Kidney (tissue), 22 donors: ENCODE measurements at places on chromosomes 1 and 21. TPM values are rescaled to one million over a fixed set of nuclear protein-coding genes. Genes with fewer than 3 reads are reported as not detected.

The DEPDC1 gene
- total RNA-seq = 0.63 TPM

DNA sequence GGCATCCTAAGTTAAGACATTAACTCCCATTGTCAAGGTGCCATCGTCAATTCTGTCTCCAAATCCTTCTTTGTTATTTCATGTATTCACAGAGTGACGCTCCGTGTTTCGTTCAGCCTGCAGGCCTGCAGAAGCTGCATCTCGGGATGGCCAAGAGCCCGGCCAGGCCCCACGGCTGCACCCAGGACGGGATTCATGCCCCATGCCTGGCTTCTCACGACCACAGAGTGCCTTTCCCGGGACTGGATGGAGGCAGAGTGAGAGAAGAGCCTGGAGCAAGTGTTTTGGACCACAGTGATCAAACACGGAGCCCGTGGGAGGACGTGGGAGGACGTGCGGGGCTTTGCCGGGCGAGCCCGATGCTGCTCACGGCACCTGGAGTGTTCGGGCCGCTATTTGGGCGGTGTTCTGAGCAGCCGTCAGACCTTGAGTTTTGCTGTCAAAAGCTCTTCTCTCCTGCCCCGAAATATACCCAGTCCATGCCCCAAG lies 56.8 kb downstream of the COL6A1 start:
- no peak overlapping the region for H3K27ac ChIP-seq
- peak; percentile 64 for DNase-seq
- H3K27me3 ChIP-seq = no peaks in the 10 kb centered on the region
- H3K4me3 ChIP-seq = no peak overlapping the region

GRCh38 chr1:153400244-153400643 lies 9.4 kb upstream of the S100A8 start:
- no peaks in the 10 kb centered on the region for H3K36me3 ChIP-seq

DNA sequence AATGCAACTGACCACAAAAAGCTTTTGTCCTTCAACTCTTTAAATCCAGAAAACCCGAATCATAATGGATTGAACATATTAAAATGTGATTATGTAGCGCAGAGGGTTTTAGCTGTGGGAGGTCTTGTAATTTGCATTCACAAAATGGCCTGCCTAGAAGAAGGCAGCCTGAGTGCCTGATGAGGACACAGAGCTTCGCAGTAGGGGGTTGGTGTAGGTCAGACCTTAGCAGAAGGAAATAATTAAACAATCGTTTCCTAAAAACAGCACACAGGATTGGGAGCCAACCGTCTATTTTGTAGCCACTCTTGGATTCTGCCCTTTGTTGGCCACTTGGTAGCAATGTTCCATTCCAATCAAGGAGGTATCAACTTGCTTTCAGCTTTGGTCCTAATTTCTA lies 195.7 kb upstream of the KIAA0040 start:
- H3K36me3 ChIP-seq = no peaks in the 10 kb centered on the region
- H3K27ac ChIP-seq = no peak overlapping the region
- no peaks in the 10 kb centered on the region for H3K27me3 ChIP-seq
- DNase-seq = no peak

DNA sequence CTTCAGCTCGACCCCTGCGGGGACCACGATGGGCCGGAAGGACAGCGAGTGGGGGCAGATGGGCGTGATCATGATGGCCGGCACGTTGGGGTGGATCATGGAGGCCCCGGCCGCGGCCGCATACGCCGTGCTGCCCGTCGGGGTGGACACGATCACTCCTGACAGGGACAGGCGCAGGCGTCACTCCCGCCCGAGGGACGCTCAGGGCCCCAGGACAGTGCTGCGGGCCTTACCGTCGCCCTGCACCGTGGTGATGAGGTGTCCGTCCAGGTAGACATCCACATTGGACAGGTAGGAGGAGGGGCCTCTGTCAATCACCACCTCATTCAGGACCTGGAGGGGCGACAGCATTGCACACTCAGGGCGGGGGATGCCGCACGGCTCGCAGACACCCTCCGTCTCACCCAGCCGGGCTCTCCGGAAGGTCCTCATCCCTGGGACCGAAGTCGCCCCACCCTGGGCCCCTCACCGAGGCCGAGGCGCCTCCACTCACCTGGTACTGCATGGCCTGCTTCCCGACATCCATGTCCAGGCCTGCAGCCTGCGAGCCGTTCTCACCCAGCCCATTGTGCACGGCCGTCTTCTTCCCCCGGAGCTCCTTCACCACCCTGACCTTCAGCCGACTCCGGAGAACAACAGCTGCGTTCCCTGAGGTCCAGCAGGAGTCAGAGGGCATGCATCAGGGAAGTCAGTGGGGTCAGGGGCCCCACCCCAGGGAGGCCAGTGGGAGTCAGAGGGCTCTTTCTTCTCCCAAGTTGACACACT lies 24.0 kb downstream of the NADK start:
- H3K4me3 ChIP-seq = no peak overlapping the region
- DNase-seq = no peak
- H3K36me3 ChIP-seq = peaks cover 10% of the 10 kb centered on the region
- no peak overlapping the region for H3K27ac ChIP-seq

- H3K27ac ChIP-seq = no peak overlapping the region
- no peak for DNase-seq
- no peaks in the 10 kb centered on the region for H3K36me3 ChIP-seq
- H3K27me3 ChIP-seq = no peaks in the 10 kb centered on the region
- H3K4me3 ChIP-seq = no peak overlapping the region
- no peaks in the 10 kb centered on the region for H3K4me1 ChIP-seq
Observed at GRCh38 chr1:226414098-226414698, 6.3 kb upstream of the PARP1 start.

The KRTAP11-1 gene
- total RNA-seq = not detected

The OXCT2 gene
- 0.98 TPM for total RNA-seq

DNA sequence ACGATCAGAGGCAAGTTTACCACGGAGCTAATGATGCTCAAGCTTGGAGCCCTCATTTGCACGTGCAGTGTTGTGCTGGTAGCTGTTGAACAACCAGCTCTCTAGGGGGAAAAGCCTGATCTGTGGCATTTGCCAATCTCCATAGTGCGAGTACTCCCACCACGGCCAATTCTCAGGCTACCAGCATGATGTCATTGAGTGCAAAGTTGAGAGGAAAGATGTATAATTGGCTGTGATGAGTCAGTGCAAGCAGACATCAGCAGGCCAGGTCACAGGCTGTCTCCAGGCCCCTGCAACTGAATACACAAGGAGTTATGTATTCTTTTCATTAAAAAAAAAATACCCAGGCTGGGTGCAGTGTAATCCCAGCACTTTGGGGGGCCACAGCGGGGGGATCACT lies 233.1 kb upstream of the VAMP3 start:
- H3K4me1 ChIP-seq = peaks cover 15% of the 10 kb centered on the region
- H3K27me3 ChIP-seq = no peaks in the 10 kb centered on the region
- no peaks in the 10 kb centered on the region for H3K36me3 ChIP-seq
- no peak for DNase-seq
- H3K4me3 ChIP-seq = no peak overlapping the region

DNA sequence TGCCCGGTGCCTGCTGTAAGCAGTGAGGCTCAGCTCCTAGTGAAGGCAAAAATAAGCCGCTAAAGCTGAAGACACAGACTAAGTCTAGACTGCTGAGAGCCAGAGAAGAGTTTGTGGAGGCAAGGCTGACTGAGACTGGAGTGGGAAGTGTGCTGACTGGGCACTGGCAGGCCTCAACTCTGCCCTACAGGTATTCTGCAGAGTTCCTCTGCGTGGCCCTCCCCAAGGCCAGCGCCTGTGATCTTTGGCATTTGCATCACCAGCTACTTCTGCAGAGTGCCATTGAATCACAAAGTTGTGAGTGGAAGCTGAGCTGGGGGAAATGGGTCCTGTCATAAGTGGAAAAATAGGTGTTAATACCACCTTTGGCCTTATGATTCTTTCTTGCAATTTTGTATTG lies 905.7 kb downstream of the PLA2G4A start:
- H3K36me3 ChIP-seq = no peaks in the 10 kb centered on the region
- H3K27me3 ChIP-seq = no peaks in the 10 kb centered on the region
- DNase-seq = no peak
- H3K4me1 ChIP-seq = no peaks in the 10 kb centered on the region
- no peak overlapping the region for H3K27ac ChIP-seq
- no peak overlapping the region for H3K4me3 ChIP-seq

DNA sequence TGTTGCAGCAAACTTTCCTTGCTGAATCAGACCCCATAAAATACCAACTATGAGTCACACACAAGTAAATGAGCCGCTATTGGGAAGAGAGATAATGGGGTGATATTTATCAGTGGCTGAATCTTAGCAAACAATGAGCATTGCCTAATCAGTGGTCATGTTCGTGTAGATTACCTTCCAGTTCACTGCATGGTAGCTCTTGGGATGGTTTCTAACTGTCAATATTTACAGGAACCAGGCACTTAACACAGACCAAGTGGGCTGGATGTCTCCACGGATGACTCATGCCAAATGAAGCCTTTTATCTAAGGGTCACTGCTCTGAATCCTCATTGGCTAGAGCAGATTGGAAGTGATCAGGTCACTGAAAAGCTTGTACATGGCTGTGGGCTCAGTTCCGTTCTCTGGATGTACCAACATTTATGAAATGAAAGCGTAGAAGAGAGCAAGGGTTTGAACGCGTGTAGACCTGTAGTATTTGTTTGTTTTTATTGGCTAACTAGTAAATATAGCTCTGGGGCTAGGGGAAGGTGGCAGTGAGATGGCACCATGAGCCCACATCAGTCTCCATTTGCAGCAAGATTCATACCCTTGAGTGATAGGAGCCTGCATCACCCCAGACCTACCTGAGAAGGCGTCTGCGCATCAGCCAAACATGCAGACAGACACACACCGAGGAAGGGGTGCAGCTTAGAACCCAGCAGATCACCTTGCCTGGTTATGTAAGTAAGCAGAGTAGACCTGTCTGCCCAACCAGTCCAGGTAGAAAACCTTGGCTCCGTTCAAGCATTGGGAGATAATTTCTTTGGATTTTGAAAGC lies 153.3 kb downstream of the TOMM20 start:
- DNase-seq = no peak
- no peaks in the 10 kb centered on the region for H3K36me3 ChIP-seq
- H3K27me3 ChIP-seq = no peaks in the 10 kb centered on the region
- peak overlapping the region; percentile 5 for H3K27ac ChIP-seq
- H3K4me3 ChIP-seq = no peak overlapping the region

GRCh38 chr1:154384650-154385489 lies 20.3 kb upstream of the IL6R start:
- H3K27me3 ChIP-seq = no peaks in the 10 kb centered on the region
- DNase-seq = no peak
- no peak overlapping the region for H3K4me3 ChIP-seq
- H3K36me3 ChIP-seq = no peaks in the 10 kb centered on the region

DNA sequence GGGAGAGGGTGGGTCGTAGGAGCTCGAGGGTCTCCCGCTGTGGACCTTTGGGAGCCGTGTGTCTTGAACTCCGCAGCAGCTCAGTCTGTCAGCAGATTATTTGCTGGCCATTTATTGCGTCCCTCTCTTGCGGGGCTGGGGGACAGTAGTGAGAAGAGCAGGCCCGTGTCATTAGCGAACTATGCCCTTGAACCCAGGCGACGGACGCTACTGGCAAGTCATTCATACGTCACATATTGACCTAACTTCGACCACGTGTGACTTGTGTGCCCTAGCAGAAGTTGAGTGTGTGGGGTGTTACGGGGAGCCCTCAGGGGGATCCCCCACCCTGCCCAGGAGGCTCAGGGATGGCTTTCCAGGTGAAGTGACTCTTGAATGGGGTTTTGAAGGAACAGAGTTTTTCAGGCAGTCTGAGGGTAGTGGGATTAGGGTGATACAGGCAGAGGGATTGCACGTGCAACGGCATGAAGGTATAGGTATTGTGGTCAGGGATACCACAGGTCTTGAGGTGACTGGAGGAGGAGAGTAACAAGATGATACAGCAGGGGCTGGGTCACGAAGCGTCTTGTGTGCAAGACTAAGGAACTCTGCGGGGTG lies 13.0 kb downstream of the RCC1 start:
- no peaks in the 10 kb centered on the region for H3K4me1 ChIP-seq
- no peaks in the 10 kb centered on the region for H3K27me3 ChIP-seq
- no peak for DNase-seq
- H3K4me3 ChIP-seq = peak overlapping the region; percentile 57

- DNase-seq = no peak
- no peaks in the 10 kb centered on the region for H3K4me1 ChIP-seq
- H3K36me3 ChIP-seq = no peaks in the 10 kb centered on the region
Observed at GRCh38 chr1:15436881-15437442, 1.3 kb upstream of the CTRC start.

The PTPN7 gene
- total RNA-seq = 5.5 TPM

DNA sequence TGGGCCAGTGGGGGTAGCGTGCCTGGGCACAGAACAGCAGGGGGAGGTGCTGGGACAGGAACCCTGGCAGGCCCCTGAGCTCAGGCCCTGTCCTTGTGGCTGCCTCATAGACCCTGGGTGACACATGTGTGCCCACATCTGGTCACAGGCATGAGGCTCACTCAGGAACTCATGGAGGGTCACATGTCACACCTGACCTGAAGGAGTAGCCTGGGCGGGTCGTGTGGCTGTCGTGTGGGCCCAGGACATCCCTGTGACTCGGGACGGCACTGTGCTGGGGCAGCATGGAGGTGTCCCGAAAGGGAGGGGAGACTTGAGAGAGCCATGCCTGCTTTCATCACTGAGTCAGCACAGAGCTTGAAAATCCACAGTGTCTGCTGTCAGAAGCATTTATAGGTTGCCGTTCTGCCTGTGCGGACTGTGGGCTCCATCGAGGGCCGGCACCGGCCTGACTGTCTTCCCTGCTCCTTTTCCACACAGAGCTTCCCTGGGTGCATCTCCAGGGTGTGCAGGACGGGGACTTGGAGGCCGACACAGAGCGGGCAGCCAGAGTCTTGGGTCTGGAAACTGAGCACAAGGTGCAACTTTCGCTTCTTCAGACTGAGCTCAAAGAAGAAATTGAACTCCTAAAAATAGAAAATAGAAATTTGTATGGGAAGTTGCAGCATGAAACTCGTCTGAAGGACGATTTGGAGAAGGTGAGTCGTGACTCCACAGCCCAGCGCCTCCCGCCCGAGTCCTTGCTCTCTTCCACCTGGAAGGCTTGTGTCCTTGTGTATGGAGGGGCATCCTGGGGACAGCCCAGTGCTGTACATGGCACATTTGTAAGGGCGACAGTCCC lies 32.8 kb downstream of the PCNT start:
- no peak overlapping the region for H3K27ac ChIP-seq
- no peak for DNase-seq
- H3K27me3 ChIP-seq = no peaks in the 10 kb centered on the region
- no peaks in the 10 kb centered on the region for H3K4me1 ChIP-seq

DNA sequence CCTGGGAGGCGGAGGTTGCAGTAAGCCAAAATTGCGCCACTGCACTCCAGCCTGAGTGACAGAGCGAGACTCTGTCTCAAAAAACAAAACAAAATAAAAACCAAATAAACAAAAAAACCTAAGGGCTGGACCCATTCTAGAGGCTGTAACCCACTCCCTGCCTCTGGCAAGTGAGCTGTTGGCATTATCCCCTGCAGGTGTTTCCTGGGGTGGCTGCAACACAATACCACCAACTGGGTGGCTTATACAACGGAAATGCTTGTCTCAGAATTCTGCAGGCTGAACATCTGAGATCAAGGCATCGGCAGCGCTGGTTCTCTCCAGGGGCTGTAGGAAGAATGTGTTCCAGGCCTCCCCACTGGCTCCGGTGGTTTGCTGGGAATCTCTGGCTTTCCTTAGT lies 15.2 kb downstream of the LRRC38 start:
- H3K4me1 ChIP-seq = no peaks in the 10 kb centered on the region
- H3K27ac ChIP-seq = no peak overlapping the region
- no peaks in the 10 kb centered on the region for H3K36me3 ChIP-seq
- no peak for DNase-seq
- H3K27me3 ChIP-seq = no peaks in the 10 kb centered on the region
- no peak overlapping the region for H3K4me3 ChIP-seq
